ENCODE measurements at places on chromosomes 3 and 15. TPM values are rescaled to one million over a fixed set of nuclear protein-coding genes. Genes with fewer than 3 reads are reported as not detected.

- no peak for DNase-seq
- no peak overlapping the region for H3K4me3 ChIP-seq
- H3K27me3 ChIP-seq: no peaks in the 10 kb centered on the region
- peaks cover 8% of the 10 kb centered on the region for H3K36me3 ChIP-seq
- H3K27ac ChIP-seq: no peak overlapping the region
Observed at GRCh38 chr3:38022896-38023709, 6.3 kb downstream of the PLCD1 start.

DNA sequence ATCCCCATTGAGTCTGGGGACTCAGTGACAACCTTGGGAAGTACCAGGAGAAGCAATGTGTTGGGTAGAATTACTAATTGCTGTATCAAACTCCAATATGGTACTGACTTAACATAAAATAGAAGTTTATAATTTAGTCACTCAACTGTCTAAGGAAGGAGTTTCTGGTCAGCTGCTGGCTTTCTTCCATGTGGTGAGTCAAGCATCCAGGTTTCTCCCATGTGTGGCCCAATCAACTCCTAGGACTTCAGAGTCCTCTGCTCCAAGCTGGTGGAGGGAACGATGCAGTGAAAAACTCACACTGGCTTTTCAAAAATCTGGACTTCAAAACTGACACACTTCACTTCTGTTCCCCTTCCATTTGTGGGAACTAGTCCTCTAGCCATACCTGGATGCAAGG, 25.2 kb downstream of the WNT5A start:
- DNase-seq: peak; percentile 89
- H3K4me3 ChIP-seq: no peak overlapping the region
- peaks cover 4% of the 10 kb centered on the region for H3K36me3 ChIP-seq
- H3K27me3 ChIP-seq: no peaks in the 10 kb centered on the region

GRCh38 chr3:53936347-53936746, 44.7 kb upstream of the SELENOK start:
- no peak overlapping the region for H3K27ac ChIP-seq
- no peak for DNase-seq
- H3K27me3 ChIP-seq: no peaks in the 10 kb centered on the region
- H3K4me1 ChIP-seq: no peaks in the 10 kb centered on the region
- no peak overlapping the region for H3K4me3 ChIP-seq

Gene CDCP1
- total RNA-seq: 2.5 TPM

Gene ALDH1L1
- not detected for total RNA-seq

GRCh38 chr3:40333416-40333815, 23.9 kb downstream of the EIF1B start:
- no peak for DNase-seq
- no peak overlapping the region for H3K27ac ChIP-seq
- H3K4me3 ChIP-seq: no peak overlapping the region
- no peaks in the 10 kb centered on the region for H3K4me1 ChIP-seq
- no peaks in the 10 kb centered on the region for H3K36me3 ChIP-seq
- peaks cover 3% of the 10 kb centered on the region for H3K27me3 ChIP-seq

DNA sequence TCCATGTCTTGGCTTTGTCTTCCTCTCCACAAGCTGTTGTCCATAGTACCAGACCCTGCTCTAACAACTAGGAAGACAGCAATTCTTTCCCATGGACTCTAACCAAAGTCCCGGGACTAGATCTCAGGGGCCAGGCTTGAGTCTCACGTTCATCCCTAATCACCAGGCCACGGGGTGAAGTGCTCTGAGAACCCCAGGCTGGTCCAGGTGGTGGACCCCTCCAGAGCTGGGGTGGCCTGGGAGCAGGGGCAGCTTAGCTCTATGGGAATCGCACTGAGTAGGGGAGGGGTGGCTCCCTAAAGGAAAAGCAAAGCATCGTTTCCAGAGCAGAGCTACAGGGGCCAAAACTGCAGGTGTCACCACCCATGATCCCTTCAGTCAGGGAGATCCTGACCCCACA, 150.9 kb downstream of the TPRA1 start:
- no peak overlapping the region for H3K4me3 ChIP-seq
- no peak for DNase-seq
- H3K36me3 ChIP-seq: no peaks in the 10 kb centered on the region
- H3K27me3 ChIP-seq: peaks cover 13% of the 10 kb centered on the region
- no peaks in the 10 kb centered on the region for H3K4me1 ChIP-seq
- no peak overlapping the region for H3K27ac ChIP-seq

DNA sequence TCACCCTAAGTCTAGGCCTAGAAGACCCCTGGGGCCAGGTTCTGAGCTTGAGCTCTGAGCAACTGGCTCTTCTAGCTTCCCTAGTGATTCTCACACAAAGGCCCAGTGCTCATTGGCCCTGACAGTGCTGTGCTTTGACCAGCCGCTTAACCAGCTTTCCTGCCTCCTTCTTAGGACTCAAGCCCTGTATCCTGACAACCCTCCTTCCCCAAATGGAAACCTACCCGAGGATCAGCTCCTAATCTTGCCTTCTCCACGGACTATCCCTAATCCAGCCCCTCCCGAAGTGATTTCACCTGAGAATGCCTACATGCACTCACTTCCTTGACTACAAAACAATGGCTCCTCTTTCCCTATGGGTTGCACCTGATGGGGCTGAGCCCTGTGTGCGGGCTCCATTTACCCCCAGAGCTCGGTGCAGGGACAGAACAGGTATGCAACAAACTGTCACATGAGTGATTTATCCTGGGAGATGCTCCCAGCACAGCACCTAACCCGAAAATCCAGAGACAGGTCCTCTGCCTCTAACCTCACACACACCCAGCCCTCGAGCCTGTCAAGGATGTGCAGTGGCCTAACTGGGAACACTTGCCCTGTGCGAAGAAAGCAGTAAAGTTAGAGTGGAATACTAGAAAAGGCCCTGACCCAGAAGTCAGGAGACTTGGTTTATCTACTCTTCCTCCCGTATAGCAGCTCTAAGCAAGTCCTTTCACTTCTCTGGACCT, 2.3 kb downstream of the MEGF11 start:
- DNase-seq: no peak
- no peak overlapping the region for H3K4me3 ChIP-seq
- H3K4me1 ChIP-seq: peaks cover 6% of the 10 kb centered on the region
- peaks cover 78% of the 10 kb centered on the region for H3K27me3 ChIP-seq
- no peak overlapping the region for H3K27ac ChIP-seq
- no peaks in the 10 kb centered on the region for H3K36me3 ChIP-seq

DNA sequence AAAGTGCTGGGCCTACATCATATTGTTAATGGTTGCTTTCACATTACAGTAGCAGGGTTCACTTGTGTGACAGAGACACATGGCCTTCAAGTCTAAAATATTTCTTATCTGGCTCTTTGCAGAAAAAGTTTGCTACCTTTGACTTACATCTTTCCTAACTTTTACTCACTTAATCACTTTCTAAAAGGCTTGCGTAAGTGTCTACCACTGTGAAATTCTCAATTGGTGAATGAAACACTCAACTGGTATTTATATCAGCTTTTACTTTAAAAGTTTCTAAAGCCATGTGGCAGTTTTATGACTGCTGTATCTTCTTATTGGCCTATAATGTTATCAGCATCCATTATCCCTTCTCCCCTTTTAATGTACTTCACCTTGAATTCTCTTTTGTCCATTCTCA, 554.5 kb downstream of the ZIC1 start:
- no peak for DNase-seq
- no peak overlapping the region for H3K4me3 ChIP-seq
- H3K27me3 ChIP-seq: no peaks in the 10 kb centered on the region

GRCh38 chr15:50944672-50945071, 36.2 kb downstream of the AP4E1 start:
- H3K27ac ChIP-seq: no peak overlapping the region
- DNase-seq: no peak
- no peaks in the 10 kb centered on the region for H3K27me3 ChIP-seq
- H3K4me3 ChIP-seq: no peak overlapping the region

DNA sequence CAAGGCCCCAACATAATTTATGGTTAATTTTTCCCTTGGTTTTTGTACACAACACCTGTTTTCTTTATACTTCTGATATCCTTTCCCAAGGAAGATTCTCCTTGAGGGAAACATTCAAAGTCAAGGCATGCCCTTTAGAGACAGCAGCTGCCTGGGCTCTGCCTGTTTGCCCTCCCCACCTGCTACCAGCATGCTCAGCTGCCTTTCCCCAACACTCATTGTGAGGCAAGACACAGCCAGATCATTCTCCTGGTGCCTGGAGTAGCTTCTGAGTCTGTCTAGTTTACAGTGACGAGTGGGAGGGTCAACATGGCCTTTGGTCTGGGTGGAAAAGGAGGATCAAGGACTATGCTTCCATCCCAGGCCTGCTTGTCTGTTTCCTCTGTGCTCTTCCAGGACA, 132.5 kb downstream of the EPHB1 start:
- H3K4me1 ChIP-seq: no peaks in the 10 kb centered on the region
- DNase-seq: no peak
- H3K4me3 ChIP-seq: no peak overlapping the region
- no peaks in the 10 kb centered on the region for H3K36me3 ChIP-seq
- H3K27me3 ChIP-seq: no peaks in the 10 kb centered on the region
- H3K27ac ChIP-seq: no peak overlapping the region

- H3K4me3 ChIP-seq: peak within 1 kb of the TSS; percentile 48
- H3K4me1 ChIP-seq: no peaks in the 10 kb centered on the region
- no peaks in the 10 kb centered on the region for H3K36me3 ChIP-seq
- DNase-seq: peak; percentile 2
- H3K27me3 ChIP-seq: peaks cover 29% of the 10 kb centered on the region
- no peak within 1 kb of the TSS for H3K27ac ChIP-seq
Observed at GRCh38 chr3:77039606-77040171, at the start of gene ROBO2. Gene ROBO2 (plus strand): TSS chr3:77040099. CDS start chr3:77040786, 687 bp downstream.

DNA sequence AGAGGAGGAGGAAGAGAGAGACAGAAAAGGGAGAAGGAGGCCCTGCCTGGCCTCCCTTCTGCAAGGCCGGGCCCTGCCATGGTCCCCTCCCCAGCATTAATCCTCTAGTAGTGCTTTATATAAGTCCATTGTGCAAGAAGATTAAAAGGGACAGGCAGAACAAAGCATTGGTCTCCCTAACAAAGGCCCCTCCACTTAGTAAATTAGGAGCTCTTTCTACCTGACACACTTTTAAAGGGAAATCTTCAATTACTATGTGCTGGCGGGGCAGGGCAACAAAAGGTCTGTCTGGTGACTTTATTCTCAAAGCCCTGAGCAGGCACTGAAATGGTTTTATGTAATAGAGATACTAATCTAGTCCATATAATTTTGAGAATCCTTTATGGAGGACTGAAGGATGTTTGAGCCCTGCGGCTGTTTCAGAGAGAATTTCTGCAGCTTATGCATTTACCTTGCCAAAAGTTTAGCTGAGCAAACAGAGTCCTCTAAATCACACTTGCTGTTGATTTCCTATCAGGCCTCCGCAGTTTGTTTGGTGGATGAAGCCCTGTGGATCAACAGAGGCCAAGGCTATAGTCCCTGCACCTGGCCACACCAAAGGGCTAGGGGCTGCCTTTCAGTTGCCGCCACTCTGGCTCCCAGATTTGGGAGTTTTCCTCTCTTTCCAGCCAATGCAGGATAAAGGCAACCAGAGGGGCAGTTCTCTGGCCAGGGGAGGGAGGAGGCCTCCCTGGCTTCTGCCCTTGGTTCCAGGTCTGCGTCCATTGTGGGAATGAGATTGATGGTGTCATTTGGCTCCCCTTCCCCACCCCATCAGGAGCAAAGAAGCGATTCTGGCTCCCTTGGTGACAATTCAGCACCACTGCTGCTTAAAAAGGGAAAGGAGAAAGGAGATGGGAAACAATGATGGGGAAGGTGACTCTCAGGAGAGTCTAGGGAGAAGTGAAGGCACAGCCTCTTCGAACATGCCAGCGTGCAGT, 148.0 kb downstream of the MEGF11 start:
- no peaks in the 10 kb centered on the region for H3K36me3 ChIP-seq
- no peak for DNase-seq
- peaks cover 56% of the 10 kb centered on the region for H3K27me3 ChIP-seq
- no peaks in the 10 kb centered on the region for H3K4me1 ChIP-seq
- no peak overlapping the region for H3K27ac ChIP-seq

DNA sequence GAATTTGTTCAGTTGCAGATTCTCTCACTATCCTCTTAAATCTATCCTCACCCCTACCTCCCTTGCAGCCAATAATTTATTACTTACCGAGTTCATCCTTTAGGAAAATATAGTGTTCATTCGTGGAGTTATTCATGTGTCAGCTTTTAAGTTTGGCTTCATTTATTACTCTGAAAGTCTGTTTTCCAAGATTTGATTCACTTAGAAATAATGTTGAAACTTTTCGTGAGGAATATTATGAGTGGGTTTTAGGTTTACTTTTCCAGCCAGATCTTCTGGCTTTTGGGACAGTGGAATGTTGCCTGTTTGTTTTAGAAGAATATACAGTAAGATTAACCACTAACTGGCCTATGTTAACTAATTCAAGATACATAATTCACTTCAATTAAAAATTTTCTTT, 161.0 kb upstream of the CGNL1 start:
- H3K36me3 ChIP-seq: no peaks in the 10 kb centered on the region
- peak overlapping the region; percentile 66 for H3K27ac ChIP-seq
- H3K4me3 ChIP-seq: no peak overlapping the region
- DNase-seq: peak; percentile 54
- H3K4me1 ChIP-seq: peaks cover 13% of the 10 kb centered on the region
- no peaks in the 10 kb centered on the region for H3K27me3 ChIP-seq

- H3K27me3 ChIP-seq: no peaks in the 10 kb centered on the region
- peaks cover 2% of the 10 kb centered on the region for H3K36me3 ChIP-seq
- H3K4me3 ChIP-seq: no peak overlapping the region
- peak; percentile 59 for DNase-seq
Observed at GRCh38 chr3:113685956-113686721, 10.3 kb downstream of the USF3 start.

Gene CLSTN2
- total RNA-seq: under 0.01 TPM

DNA sequence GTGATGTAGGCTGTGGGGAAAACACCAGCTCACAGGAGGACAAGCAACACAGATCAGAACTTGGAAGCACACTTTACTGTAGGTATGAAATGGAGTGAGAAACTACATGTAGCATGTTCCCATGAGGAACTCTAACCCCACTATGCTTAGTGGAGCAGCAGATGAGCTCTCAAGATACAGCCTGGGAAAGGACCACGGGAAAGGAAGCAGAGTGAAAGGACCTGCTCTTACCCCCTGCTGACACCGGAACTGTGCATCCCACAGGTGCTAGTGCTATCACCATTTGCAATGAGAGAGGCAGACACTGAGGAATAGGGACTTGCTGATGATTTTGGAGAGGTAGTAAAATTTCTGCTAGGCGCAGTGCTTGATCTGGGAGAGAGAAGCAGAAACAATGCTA, 28.6 kb downstream of the USP4 start:
- no peak overlapping the region for H3K27ac ChIP-seq
- no peaks in the 10 kb centered on the region for H3K27me3 ChIP-seq
- H3K4me1 ChIP-seq: no peaks in the 10 kb centered on the region
- H3K36me3 ChIP-seq: peaks cover 49% of the 10 kb centered on the region
- H3K4me3 ChIP-seq: no peak overlapping the region

Measured in IMR-90 (cell line).